Endothelial cell of umbilical vein (primary cell): ENCODE measurements at places on chromosomes 6 and 20. TPM values are rescaled to one million over a fixed set of nuclear protein-coding genes. Genes with fewer than 3 reads are reported as not detected.

Gene CLDN20
- not detected in 2 replicates for total RNA-seq

Gene FOXS1
- not detected in 2 replicates for total RNA-seq

Gene CAGE1
- total RNA-seq: not detected in 2 replicates

Gene CYP39A1
- not detected in 2 replicates for total RNA-seq

Gene AHI1
- total RNA-seq: 19.8 and 20.7 TPM in 2 replicates

Gene KCNK15
- not detected in 2 replicates for total RNA-seq

Gene LGSN
- not detected in 2 replicates for total RNA-seq

- peak; percentile 17 for DNase-seq
Measured at GRCh38 chr20:5001174-5002076, at the start of gene SLC23A2. TSS of gene SLC23A2 (minus strand) at chr20:5001510. CDS start at chr20:4932562, 68,948 bp downstream.

GRCh38 chr6:38944655-38945279 lies 103.8 kb upstream of the GLP1R start:
- DNase-seq: no peak

- DNase-seq: no peak
Measured at GRCh38 chr6:131377112-131377705, 195.8 kb upstream of the ARG1 start.

DNA sequence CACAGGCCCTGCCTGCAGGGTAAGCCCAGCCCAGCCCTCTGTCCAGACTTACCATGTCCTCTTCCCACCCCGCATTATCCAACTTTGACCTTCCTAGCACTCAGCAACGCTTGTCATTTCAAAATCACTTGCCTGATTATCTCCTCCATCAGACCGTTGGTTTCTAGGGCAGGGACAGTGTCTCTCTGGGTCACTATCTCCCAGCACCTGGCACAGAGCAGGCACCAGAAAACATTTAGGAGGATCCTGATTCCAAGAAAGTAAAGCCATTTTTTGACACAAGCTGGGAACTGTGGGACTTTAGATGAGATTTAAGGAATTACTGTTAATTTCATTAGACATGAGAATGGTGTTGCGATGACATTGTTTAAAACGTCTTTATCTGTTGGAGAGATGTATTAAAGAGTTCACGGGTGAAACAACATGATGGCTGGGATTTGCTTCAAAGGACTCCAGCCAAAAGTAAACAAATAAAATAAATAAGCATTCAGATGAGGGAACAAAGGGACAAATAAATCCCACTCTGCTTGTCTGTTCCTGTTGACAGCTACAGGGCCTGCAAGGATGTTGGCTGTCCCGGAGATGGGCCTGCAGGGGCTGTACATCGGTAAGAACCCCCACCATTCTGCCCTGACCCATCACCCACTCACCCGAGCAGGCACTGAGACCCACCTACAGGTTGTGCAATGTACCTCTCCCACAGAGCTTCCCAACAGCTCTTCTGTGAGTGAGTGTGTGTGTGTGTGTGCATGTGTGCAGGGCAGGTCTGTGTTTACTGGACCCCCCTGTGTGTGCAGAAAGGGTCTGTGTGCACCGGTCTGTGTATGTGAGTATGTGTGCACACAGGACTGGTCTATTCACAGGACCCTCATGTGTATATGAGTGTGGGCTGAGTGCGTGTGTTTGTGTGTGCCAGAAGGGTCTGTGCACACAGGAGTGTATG lies 5.9 kb downstream of the HSPA12B start:
- DNase-seq: no peak

- DNase-seq: no peak
Measured at GRCh38 chr20:48191200-48191599, 405.9 kb upstream of the SULF2 start.

DNA sequence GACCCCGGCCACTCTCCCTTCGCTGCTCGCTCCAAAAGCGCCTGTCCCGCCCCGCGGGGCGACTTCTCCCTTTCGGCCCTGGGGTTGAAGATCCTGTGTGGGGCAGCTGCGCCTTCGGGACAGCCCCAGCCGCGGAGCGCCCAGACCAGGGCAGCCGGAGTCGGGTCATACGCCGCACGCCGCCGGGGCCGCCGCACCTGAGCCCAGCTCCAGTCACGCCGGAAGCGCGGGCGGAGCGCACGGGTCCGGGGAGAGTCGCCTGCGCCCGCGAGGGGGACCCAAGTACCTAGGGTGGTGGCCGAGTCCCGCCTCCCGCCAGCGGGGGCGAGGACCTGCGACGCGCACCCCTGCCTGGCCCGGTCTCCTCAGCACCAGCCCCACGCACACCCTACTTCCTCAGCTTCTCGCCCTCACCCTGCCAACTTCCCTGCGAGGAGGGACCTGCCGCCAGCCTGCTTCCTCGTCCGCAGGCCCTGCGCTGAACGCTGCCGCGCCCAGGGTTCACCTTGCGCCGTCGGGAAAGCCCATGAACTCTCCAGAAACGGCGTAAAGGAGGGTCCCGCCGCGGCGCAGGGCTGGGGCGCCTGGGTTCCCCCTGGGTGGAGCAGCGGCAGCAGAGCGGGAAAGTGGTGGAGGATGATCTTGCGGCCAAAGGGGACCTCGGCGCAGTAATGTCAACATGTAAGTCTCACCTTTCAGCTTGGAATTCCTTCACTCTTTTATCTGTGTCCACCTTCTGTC lies at the start of gene ADGRG6:
Gene ADGRG6, plus strand, starts transcription at position 357 of the 741 bp plus-strand sequence. Its CDS starts 323 bp downstream, at position 680.
- DNase-seq: peak; percentile 72

DNA sequence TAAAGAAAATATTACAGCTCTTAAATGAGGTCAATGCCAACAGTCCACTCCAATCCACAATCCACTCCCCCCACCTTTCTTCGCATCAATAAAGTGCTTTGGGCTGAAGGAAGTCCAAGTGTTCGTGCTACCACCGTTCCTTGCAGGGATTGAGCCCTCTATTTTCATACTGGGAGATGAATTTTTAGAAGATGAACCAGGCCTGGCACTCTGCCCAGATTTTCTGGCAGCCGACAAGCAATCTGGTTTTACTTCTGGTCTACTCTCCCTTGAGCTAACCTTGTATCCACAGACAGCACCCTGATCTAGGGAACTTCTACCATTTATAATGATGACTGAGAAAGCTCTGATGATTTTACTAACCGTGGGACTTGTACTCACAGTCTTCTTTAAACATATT lies 72.3 kb downstream of the BTBD9 start:
- peak; percentile 63 for DNase-seq

DNA sequence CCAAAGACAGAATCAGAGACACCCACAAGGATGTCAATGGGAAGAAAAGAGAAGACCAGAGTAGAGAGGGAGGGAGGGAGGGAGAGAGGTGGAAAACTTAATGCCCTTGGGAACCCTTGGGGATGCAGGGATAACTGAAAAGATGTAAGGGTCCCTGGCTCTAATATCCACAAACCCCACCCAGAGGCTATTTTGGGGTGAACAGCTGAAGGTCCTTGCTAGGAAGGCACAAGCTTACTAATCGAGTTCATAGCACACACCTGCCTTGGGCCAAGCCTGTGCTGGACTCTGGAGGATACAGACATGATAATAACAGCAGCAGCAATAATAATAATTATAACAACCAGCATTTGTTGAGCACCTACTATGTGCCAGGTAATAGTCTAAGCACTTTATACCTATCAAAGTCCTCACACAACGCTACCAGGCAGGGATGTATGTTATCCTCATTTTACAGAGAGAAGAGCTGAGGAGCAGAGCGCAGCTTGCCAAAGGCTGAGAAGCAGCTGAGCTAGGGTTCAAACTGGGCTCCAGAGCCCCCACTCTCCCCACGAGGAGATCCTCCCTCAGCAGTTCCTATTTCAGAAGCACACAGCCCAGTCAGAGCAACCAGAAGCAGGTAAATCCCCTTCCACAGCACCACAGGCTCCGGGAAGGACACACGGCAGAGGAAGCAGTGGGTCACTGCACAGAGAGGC lies 174.2 kb downstream of the ANKRD60 start:
- no peak for DNase-seq

DNA sequence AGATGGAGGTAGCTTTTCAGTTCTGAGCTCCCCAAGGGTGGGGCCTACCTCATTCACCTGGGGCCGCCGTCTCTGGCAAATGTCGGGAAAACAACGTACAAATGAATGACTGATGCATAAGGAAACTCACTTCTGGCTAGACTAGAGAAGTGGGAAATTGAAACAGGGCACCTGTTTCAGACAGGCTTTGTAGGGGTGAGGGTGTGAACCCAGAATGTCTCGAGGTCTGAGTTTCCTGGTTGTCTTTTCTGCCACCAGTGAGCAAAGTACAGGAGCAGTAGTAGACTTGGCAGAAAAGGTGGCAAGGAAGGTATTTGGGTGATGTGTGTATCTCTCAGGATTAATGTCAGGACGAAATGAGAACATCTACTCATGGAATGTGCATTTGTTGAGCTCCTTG lies 308.5 kb downstream of the CLIC5 start:
- no peak for DNase-seq

- peak; percentile 81 for DNase-seq
Measured at GRCh38 chr6:16238057-16238962, at the start of gene GMPR. TSS of gene GMPR (plus strand) at chr6:16238587. CDS start at chr6:16238694, 107 bp downstream.

DNA sequence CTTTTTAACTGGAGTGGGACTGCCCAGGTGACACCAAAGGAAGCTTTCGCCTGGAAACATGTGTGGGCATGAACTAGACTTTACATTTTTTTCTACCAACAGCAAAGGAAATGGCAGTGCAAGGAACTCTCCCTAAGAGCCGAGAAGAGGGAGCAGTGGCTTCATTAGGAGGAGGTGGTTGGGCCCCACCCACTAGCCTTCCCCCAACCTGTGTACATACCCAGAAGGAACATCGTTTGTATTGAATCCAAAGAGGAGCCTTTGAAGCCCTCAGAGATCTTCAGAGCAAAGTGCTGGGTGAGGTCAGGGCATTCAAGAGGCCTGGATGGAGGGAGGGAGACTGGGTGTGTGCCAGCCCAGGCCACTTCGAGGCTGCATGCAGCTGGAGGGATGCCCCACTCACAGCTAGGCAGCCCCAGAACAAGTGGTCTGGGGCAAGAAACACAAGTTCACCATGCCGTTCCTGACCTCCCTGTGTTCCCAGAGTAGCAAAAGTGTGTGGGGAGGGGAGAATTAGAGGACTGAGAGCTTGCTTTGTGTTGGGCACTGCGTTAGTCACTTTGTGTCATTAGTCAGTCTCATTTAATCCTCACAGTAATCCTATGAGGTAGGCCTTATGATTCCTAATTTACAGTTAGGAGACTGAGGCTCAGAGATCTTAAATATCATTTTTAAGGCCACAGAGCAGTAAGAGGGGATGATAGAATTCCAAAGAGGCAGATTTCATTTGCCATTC lies 191.6 kb upstream of the SUPT3H start:
- no peak for DNase-seq

GRCh38 chr6:170052991-170053821 lies 237.7 kb downstream of the DLL1 start:
- no peak for DNase-seq

- DNase-seq: no peak
Measured at GRCh38 chr20:5265662-5265985, 51.1 kb downstream of the PROKR2 start.

DNA sequence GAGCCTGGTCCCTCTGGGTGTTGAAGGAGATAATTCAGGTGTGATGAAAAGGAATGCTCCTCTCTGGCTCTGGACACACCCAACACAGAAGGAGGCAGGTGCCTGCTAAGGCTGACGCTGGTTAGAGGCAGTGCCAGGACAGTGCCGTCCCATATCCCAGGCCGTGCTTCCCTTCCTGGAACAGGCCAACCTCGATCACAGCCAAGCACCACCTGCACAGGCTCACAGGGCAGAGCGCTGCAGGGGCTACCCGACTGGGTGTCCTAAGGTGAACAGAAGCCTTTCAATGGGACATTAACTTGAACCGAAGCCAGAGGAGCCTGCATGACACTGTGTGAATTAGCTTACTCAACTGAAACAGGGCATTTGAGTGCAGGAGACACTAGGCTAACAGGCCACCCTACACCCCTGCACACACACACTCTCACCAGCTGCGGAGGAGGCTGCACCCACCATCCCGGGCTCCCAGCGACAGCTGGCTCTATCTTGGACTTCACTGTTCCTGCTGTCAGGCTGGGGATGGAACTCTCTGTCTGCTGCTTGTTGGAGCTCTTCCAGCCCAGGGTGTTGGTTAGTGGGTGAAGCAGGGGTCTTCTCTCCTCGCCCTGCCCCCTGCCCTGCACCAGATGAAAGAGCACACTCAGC lies 347.2 kb downstream of the TAF4 start:
- DNase-seq: no peak

DNA sequence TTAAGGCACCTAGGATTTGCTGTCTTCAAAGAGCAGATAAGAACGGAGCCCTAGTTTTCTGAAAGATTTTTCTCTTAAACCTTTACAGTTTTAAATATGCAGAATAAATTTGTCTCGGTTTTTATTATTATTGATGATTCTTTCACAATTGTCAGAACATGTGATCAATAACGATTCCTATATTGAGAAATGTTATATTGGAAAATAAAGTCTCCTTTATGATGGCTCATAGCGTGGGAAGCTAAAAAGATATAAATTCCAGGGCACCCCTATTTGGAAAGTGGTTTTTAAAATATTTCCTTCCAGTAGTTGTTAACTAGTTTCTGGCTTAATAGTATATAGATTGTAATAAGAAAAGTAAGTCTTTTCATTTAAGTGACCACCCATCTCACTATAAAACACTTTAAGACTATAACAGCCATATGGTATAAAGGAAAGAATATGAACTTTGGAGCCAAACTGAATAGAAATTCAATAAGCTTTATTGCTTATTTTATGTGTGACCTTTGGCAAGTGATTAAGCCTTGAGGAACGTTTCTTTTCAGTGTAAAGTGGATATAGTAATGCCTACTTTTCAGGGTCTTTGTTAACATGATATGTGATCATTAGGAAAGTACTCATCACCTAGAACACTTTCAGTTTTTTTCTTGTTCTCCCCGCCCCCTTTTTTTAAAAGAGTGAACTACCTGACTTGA lies 369.6 kb downstream of the LAMA2 start:
- DNase-seq: peak; percentile 9

- DNase-seq: no peak
Measured at GRCh38 chr6:56349194-56349593, 101.8 kb upstream of the COL21A1 start.

- no peak for DNase-seq
Measured at GRCh38 chr20:40980828-40981310, 47.8 kb upstream of the TOP1 start.

DNA sequence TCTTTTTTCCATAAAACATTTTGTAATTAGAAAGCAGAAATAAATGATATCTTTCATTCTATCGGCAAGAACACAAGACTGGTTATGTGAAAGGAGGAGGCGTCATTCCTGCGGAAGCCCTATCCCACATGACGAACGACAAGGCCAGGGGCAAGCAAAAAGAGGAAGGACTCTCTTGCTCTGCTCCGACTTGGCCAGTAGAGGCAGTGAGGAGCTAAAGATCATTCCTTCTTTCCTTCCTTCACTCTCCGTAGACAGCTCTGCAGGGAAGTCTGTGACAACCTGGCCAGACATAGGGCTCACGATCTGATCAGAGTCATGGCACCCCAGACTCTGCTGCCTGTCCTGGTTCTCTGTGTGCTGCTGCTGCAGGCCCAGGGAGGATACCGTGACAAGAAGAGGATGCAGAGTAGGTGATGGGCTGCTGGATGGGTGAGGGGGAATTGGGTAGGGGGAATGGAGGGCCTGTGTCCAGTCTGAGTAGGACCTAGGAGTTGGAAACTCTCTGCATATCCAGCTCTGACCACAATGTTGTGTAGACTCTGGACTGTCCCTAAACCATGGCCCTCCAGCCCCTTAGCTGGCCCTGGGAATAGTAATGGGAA lies at the start of gene WFDC10A:
Gene WFDC10A, plus strand, starts transcription at position 244 of the 605 bp plus-strand sequence. Its CDS starts 75 bp downstream, at position 319.
- DNase-seq: peak; percentile 23
